ENCODE measurements at places on chromosomes 16 and 17.

DNA sequence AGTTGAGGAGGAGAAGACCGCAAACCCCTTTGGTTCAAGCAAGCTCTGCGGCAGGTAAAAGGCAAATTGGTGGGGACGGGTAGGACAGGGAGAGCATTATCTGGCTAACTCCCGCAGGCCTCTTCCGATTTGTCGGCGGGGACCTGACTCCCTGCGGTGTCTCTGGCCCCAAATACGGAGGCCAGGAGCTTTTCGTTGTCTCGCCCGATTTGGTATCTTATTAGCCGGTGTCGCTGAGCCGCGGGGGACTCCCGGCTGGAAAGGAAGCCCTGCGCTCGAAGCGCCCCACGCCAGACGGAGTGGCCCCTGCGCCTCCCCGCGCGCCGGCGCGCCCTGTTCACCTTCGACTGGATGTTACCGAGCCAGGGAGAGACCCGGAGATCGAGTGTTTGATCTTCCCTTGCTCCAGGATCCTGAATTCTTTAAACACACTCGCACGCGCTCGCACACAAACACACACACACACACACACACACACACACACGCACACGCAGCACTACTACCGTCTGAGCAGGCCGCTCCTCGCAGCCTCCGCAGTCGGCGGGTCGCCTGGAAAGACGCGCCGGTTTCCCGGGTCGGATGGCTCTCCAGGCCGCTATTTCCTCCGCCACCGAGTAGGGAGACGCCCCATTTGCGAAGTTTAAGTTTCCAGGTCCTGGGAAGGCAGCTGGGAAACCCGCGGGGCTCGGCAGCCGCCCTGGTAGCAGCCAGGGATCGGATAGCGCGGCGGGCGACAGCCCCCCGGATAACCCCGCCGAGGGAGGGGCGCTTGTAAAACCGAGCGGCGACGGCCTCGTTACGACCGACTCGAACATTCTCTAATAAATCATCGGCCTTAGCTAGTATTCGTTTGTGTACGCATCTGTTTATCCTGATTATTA, 3.3 kb downstream of the PRAC1 start:
- no peak for DNase-seq

- DNase-seq, result no peak
Measured at GRCh38 chr16:15780805-15781204, 76.0 kb downstream of the MYH11 start.

GRCh38 chr16:2150418-2151187, 2.2 kb downstream of the RAB26 start:
- DNase-seq, result no peak

- DNase-seq, result no peak
Measured at GRCh38 chr16:9075299-9076071, 16.0 kb upstream of the HAPSTR1 start.

GRCh38 chr17:39634384-39634871, 2.5 kb upstream of the STARD3 start:
- DNase-seq, result no peak

DNA sequence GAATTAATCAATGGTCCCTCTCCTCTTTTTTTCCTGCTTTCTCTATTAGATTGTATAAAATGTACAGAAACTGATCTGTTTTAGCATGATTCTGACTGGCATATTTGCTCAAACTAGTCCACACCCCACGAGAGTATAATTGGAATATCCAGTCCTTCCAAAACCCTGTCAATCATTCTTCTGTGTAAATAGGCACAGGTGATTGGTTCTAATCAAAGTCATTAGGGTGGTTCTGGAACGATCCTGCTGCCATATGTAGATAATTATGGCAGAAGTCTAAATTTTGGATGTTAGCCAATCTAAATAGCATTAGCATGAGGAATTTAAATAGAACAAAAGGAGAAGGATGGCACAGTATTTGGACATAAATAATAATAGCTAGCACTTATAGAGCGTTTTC, 165.7 kb downstream of the SHISA6 start:
- no peak for DNase-seq

DNA sequence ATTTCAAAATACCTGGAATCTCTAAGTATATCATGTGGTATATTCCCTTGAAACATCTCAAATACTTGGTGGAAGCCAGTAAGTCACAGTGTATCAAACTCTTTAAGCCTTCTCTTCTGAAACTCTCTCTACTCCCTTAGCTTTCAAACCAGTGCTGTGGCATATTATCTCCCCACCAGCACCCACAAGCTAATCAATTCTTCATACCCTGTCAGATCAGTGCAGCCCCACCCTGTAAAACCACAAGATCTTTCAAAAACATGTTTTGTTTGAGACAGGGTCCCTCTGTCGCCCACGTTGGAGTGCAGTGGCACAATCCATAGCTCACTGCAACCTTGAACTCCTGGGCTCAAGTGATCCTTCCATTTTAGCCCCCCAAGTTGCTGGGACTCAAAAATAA, 91.6 kb upstream of the C17orf78 start:
- no peak for DNase-seq

- DNase-seq, result peak; percentile 44
Measured at GRCh38 chr17:1179818-1180742, at the start of gene ABR. TSS of gene ABR (minus strand) at chr17:1179981. CDS start at chr17:1179727, 254 bp downstream.

DNA sequence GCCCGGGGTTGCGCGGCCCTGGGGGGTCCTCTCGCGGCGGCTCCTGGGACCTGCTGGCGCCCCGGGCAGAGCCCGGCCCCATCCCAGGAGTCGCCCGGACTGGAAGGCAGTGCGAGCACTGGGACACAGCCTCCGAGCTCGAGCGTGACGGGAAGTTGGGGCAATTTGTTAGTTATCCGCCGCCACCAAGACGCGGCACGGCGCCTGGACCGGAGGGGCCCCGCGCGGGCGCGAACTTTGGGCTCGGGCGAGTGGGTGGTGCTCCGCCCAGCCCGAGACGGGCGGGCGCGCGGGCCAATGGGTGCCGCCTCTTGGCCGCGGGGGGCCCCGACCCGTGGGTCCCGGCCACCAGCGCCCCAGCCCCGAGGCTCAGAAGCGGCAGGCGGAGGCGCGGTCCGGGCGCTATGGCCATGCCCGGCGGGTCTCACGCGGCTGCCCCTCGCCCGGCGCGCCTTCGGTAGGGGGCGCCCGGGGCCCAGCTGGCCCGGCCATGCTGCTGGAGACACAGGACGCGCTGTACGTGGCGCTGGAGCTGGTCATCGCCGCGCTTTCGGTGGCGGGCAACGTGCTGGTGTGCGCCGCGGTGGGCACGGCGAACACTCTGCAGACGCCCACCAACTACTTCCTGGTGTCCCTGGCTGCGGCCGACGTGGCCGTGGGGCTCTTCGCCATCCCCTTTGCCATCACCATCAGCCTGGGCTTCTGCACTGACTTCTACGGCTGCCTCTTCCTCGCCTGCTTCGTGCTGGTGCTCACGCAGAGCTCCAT, at the start of gene ADORA2B:
Gene ADORA2B, plus strand, starts transcription at position 372 of the 768 bp plus-strand sequence. Its CDS starts 119 bp downstream, at position 491.
- DNase-seq, result no peak

DNA sequence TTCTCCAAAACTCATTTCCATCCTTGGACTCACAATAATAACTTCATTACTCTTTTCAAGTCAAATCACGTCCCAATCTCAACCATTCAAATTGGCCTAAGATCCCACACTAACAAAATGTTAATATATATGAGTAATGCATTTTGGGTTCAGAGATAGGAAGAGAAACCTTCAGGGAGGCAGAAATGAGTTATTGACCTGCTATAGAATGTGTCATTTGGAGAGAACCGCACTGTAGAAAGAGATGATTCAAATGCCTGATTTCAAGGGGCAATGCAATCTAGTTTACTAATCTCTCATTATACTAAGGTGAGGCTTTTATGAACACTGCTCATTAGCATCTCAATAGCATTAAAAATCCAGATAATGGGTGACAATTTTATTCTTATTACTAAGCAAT, 1595.0 kb upstream of the GOT2 start:
- no peak for DNase-seq

DNA sequence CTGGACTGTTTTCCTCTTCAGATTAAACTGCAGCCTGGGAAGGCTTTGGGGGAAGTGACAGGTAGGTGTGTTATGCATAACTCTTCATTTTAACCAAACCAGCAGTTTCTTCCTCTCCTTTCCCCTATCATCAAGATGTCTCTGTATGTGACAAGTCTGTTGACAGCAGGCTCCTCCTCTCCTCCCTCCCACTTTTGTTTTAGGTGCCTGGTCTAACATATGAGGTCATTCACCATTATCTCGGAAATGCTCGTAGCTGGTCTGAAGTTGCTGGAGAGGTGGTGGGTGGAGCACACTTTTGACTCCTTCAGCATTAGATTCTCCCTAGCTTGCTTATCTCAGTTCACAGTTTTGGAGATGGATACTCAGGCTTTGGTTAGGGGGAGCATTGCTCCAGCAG, 571.0 kb upstream of the EEF2KMT start:
- no peak for DNase-seq

DNA sequence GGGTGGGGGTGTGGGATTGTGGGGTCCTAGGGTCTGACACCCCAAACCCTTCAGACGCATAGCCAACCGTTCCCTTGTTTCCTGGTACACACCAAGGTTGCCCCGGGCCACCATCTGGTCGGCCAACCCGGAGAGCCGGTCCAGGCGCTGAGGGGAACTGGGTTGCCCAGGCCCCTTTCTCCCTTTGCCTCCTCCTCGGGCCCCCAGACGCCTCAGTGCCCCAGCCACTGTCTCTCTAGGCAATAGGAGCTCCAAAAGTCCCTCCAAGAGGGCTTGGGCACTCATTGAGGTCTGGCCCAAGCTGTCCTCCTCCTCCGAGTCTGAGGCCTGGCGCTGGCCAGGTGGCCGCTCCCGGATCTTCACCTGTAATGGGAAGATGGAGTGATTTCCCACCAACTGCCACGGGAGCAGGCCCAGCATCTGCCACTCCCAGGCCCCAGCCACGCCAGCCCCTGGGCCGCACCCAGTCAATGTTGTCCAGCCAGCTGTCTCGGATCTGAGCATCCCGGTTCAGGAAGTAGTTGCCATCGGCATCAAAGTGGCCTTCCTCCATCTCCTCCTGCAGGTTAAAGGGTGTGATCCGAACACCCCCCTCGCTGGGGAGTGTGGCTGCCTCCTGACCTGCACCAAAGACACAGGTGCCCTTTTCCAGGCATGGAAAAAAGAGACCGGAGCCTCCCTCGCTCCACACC, 1.5 kb downstream of the CD2BP2 start:
- DNase-seq, result no peak

DNA sequence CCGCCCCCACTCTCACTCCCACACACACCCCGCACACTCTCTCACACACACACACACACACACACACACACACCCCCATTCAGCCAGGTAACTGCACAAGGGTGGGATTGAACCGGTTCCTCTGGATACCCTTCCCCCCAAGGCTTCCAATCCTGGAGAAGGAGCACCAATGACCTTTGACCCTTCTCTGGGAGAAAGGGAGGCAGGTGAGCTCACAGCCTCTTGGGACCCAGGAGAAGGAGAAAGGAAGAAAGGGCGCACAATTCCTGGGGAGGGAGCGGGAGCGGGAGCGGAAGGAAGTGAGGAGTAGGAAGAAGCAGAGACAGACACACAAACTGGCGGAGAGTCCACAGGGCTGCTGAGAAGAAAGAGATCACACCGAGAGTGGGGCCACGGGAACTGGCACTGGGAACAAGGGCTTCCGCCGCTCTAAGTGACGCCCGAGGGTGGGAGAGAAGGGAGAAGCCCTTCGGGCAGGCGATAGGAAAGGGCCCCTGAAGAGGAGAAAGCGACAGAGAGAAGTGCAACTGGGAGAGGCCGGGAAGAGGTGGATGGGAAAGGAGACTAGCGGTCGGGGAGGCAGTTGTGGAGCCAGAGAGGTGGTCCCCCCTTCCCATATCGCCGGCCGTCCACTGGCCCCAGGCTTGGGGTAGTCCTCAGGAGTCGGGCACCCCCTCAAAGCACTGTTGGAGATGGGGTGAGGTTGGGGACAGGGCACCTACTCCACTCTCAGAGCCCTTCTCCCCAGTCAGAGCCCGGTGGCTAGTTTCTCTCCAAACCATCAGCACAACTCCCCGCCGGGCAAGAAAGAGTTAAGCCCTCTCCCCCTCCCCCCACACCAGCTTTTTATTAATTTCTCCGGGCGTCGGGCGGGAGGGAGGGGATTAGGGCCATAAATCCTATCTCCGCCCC, 1.3 kb downstream of the SAMD14 start:
- DNase-seq, result no peak

DNA sequence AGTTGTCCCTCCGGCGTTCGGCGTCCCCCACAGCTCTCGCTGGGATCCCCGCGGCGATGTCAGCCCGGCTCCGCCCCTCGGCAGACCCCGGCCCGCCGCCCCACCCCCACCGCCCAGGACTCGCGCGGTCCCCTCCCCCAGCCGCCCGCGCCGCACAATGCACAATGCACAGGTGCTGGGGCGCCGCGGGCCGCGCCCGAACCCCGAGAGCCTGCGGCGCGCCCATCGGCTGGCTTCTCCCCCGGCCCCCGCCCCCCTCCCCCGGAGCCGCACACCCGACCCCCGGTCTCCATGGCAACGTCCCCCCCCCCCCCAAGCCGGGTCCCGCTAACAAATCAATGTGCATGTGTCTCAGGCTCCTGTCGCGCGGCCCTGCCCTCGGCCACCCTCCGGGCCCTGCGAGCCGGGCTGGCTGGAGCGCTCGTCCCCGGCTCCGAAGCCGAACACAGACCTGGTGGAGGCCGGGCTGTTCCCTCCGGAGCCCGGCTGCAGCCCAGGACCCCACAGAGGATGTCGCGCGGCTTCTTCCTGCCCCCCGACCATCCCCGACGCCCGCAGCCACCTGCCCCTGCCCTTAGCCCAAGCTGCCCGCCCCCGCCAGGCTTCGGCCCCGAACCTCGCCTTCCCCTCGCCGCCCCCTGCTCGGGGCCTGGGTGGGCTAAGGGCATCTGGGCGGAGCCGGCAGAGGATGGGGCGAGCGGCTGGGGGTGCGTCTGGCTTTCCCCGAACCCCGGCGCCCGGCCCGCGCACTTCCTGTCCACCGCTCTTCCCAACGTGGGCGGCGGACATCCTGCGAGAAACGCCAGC, 818 bp upstream of the CBX8 start:
- no peak for DNase-seq

GRCh38 chr17:77498091-77498741, 357.4 kb downstream of the SEC14L1 start:
- no peak for DNase-seq

DNA sequence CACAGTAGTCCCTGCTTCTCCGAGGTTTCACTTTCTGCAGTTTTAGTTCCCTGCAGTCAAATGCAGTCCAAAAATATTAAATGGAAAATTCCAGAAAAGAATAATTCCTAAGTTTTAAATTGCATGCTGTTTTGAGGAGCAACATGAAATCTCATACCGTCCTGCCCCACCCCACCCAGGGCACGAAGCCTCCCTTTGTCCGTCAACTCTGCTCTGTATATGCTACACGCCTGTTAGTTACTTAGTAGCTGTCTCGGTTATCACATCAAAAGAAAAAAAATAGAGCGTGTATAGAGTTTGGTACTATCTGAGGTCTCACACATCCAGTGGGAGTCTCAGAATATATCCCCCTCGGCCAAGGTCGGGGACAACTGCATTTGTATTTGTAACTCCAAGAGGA, 129.4 kb upstream of the NOL11 start:
- DNase-seq, result no peak

Data from stimulated activated CD4-positive, alpha-beta T cell treated with anti-CD3 and anti-CD28 coated beads, Interleukin-1b, Interleukin-23, amount 100 ng/mL, for 24 hours (primary cell).